ENCODE measurements at places on chromosomes 12 and 14.

DNA sequence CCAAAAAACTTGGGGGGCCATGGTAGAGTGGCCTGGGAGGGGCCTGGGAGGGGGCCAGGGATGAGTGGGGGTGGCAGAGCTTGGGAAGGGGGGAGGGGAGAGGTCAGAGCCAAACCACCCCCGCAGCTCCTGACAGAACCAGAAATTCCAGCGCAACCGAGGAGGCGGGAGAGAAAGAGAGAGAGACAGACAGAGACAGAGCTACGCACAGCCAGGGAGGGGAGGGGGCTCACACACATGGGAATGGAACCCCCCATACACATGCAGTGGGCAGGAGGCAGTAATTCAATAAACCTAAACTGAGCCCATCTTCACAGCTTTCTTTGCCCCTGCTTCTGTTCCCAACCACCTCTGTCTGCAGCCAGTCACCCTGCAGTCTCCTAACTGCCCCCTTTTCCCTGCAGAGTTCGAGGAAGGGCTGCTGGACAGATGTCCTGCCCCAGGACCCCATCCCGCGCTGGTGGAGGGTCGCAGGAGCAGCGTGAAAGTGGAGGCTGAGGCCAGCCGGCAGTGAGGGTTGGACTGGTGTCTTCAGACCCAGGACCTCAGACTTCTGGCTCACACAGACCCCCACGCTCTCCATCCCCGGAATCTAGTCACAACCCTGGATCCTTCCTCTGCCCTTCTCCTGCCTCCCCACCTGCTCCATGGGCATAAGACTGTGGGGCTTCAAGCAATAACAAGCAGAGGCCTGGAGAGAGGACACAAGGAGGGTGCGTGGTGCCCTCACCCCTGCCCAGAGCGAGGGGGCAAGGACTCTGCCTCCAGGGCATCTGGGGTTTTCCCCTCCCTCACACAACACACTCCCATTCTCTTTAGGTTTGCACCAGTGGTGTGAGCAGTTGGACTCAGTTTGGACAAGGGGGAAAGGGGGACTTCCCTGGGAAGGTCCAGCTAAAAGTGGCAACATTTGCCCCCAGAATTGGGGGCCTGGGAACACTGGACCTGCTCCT, 5.6 kb downstream of the NAB2 start:
- no peak for DNase-seq

DNA sequence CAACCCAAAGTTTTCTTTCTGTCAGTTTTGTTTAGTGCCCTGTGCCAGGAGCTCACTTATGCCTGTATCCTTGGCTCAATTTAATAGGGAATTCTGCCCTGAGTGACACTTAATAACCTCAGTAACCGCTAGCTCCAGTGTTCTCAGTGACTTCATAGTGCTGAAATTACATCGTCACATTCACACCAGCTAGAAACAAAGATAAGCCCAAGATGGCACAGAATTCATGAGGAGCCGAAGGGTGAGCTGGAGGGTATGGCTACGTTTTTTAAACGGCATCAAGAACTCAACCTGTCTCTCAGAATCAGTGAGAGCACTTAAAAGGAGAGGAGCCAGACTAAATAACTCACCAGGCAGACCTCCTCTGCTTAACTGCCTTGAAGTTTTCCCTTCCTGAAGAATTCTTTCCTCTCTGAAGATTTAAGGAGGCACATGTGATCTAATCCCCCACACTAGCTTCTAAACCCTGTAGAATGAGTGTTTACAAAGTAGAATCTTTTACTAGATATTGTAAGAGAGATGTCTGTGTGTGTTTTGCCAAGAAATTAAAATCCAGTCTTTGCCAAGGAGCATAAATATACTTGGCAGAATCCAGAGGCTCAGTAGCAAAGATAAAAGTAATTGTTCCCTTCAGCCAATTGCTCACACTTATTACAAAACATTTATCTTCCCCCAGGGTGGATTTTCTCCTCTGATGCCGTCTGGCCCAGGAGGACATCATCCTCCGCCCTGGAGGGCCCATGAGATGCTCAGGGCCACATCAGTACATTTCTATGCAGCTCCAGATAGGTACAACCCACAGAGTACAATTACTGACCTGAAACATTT, 37.3 kb downstream of the PTGER2 start:
- DNase-seq, result no peak

DNA sequence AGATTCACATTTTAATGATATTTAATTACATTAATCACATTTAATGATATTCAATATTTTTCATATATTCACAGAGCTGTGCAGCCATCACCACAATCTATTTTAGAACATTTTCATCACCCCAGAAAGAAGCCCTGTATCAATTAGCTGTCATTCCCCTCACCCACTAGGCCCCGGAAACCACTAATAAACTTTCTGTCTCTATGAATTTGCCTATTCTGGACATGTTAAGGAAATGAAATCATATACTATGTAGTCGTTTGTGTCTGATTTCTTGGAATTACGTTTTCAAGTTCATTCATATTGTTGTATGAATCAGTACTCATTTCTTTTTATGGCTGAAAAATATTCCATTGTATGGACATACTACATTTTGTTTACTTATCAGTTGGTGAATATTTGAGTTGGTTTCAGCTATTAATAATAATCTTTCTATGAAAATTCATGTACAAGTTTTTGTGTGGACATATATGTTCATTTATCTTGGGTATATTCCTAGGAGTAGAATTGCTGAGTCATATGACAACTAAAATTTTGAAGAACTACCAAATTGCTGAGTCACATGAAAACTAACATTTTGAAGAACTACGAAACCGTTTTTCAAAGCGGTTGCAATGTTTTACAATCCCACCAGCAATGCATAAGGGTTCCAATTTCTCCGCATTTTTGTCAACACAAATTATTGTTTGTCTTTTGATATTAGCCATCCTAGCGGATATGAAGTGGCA, 11.7 kb upstream of the OTOGL start:
- no peak for DNase-seq

GRCh38 chr14:50353126-50353525, 41.0 kb downstream of the DMAC2L start:
- no peak for DNase-seq

GRCh38 chr12:5072311-5072710, 28.6 kb downstream of the KCNA5 start:
- DNase-seq, result no peak

GRCh38 chr14:59583755-59584154, 7.1 kb upstream of the CCDC175 start:
- no peak for DNase-seq

DNA sequence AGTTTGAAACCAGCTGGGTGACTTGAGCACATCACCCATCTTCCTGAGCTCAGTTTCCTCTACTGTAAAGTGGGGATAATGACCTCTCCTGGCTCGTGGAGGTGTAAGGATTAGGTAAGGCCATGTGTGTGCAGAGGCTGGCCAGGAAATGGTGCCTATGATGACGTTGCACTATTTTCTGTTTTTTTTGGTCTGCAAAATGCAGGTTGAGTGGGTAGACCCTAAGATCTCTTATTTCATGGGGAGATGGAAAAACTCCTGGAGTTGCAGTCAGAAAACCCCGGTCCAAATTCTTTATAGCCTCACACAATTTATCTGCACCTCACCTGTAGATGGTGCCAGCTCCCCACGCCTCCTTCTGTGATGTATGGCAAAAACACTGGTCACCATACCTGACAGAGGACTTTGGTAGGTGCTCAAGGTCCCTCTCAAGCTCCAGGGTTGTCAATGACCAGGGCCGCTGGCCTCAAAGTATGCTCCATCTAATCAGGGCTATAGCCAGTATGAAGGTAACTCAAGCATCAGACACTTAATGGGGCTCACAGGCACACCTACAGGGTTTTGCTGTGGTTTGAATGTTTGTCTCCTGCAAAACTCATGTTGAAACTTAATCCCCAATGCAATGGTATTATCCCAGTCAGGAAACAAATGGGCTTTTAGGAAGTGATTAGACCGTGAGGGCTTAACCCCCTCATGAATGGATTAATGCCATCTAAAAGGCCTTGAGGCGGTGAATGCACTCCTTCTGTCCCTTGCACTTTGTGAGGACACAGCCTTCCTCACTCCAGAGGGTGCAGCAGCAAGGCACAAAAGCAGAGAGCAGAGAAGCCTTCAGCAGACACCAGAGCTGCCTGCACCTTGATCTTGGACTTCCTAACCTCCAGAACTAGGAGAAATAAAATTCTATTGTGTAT, 17.6 kb downstream of the C14orf132 start:
- no peak for DNase-seq

DNA sequence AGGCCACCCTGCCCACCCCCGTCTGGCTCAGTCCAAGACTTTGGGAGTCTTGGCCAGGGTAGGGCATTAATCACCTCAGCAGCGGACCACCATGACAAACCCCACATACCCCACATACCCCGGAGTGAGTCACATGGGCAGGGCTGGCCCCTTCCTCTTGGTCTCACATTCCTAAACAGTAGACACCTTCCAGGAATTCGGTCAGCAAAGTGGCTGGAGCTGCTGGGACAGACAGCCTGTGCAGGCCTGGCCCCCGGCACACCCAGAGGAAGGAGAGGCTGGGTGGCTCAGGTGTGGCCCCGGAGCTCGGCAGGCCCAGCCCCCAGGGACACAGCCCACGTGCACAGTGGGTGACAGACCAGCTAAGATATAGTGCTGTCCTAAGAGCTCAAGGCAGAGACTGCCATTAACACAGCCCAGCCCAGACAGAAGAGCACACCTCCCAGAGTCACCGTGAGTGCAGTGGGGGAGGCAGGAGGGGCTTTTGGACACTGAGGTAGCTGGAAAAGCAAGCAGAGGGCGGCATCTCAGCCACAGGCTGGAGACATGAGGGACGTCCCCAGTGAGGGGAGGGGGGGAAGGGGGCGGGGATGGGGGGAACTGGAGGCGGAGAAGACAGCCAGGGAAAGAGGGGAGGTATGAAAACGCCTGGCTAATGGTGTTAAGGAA, 24.0 kb downstream of the CCDC85C start:
- no peak for DNase-seq

DNA sequence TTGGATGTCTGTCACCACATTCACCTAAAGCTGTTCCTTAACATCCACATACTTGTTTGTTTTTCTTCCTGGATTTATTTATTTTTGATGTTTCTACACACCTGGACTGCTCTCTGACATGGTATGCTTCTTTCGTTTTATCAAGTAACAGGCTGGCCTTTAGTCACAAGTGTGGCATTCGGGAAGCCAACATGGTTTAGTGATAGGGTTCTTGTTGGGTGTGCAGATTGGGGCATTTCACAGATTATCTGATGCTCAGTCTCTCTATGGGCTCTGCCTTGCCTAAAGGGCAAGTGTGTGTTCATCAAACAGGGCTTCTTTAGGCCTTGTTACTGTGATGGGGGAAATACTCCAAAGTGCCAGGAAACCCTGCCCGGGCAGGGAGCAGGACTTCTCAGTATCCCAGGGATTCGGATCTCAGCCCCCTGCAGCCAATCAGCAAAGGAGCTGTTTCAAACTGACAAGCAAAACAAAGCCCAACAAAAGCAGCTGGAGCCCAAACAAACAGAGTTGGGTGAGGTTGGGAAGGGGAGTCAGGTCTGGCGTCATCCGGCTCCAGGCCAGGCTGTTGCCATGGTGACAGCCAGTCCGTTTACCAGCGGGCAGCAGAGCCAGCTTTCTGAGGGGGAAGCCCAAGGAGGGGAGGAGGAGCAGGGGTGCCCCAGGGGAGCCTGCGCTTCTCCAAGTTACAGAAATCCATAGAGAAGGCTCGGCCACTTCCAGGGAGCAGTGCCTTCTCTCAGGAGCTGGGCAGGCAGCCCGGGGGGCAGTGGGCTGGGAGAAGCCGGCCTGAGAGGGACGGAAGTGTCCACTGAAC, 31.9 kb downstream of the FOS start:
- no peak for DNase-seq

GRCh38 chr12:23303220-23303619, 646.2 kb downstream of the SOX5 start:
- no peak for DNase-seq

DNA sequence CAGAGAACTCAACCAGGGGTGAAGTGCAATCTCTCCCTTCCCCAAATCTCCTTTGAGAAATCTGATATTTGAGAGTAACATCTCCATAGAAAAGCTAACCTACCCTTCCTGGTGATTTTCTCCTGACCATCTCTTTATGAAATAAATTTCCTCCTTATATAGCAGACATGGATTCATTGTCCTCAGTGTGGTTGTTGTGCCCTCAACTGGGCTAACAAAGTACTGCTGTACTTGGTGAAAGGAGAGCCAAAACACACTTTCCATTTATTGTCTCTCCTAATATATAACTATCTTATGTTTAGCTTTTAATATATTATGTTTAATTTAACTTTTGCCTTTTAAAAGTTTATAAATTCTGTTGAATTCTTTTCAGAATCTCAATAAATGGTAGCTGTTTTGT, 65.1 kb upstream of the SLCO1B1 start:
- DNase-seq, result no peak

DNA sequence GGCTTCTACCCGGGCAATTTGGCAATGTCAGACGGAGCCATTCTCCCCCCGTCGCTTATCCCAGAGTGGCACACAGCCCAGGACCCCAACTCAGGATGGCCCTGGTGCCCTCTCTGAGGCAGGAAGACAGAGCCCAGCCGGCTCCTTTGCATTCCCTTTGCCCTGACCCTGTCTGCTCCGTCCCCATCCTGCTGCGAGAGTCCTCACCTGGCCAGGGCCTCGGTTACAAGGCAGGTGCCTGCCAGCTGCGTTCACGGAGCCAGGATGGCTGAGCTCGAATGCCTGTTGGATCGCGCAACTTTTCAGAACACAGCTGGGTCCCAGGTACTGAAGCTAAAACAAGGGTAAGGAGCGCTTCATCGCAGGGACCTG, 18.6 kb downstream of the LRTM2 start:
- no peak for DNase-seq

DNA sequence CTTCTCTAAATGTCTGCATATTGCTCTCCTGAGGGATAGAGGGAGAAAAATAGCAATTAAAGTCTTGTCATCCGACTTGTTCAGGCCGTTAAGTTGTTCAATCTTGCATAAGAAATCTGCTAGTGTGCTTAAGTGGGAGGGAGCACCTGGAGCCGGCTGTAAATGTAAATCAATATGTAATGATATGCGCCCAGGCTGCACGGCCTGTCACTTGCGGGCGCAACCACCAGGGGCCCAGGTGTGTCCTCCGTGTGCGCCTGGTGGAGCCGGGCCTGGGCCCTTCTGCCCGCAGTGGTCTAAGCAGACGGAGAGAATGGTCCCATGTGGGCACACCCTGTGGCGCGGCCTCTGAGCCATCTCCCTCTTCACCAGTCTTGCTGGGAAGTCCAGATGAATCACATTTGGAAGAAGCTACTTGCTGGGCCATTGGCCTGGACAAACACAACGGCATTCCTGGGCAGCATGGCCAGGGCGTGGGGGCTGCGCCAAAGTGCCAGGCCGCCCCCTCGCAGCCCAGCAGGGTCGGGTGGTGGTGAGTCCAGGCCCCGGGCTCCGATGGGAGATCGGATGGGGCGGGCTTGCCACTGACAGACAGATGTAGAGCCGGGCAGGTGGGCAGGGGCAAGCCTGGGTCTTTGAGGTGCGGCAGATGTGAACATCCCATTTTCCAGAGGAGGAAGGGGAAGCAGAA, 193.3 kb upstream of the C14orf180 start:
- no peak for DNase-seq

GRCh38 chr12:22670762-22671161, 45.8 kb downstream of the ETNK1 start:
- no peak for DNase-seq

Measured in stimulated activated CD4-positive, alpha-beta T cell treated with anti-CD3 and anti-CD28 coated beads, TNF-alpha, amount 100 ng/mL, for 4 hours (primary cell).